Activated CD8-positive, alpha-beta T cell treated with anti-CD3 and anti-CD28 coated beads, Interleukin-2, amount 10 ng/mL, durations not matched to agents 7 days and 5 days (primary cell): ENCODE measurements at places on chromosomes 11 and 22. TPM values are rescaled to one million over a fixed set of nuclear protein-coding genes. Genes with fewer than 3 reads are reported as not detected.
A peak's percentile ranks its signal among the peaks of the same experiment; 100 is the strongest.

DNA sequence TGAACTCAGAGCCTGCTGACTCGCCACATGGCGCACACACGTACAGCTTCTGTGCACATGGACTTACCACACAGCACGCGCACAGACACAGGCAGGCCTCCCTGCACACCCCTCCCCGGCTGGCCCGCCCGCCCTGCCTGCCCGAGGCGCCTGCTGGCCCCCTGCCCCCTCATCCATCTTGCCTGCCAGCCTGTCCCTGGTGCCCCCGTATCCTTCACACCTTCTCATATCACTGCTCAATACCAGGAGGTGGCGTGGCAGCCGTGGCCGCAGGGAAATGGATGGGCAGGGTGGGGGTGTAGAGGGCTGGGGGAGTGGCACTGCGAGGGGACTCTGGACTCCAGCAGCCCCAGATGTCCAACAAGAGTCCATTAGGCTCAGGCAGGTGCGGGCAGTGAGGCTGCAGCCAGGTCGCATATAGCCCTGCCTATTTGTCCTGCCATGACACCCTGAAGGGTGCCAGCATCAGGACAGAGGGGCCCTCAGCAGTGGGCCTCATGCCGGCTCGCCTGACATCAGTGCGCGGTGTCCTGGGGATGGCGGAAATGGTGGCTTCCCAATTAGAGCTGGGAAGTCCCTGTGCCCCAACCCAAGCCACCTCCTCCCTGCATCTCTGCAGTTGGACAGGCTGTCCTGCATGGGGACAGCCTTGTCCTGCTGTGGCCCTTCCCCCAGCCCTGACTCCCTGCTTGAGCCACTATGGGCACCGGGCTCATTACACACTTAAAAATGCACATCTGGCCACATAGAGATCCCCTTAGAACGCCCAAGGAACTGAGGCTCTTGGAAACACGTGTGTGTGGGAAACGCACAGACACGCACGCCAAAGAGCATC is 2.0 kb upstream of the TBX10 start:
- DNase-seq: no peak
- H3K4me1 ChIP-seq: peaks cover 27% of the 10 kb centered on the region
- H3K4me3 ChIP-seq: no peak overlapping the region
- H3K36me3 ChIP-seq: no peaks in the 10 kb centered on the region

MMP8 gene
- not detected for total RNA-seq

- no peak overlapping the region for H3K4me3 ChIP-seq
- H3K27ac ChIP-seq: no peak overlapping the region
- no peaks in the 10 kb centered on the region for H3K4me1 ChIP-seq
- peak; percentile 30 for DNase-seq
These were observed 72.9 kb downstream of the CTTN start for GRCh38 chr11:70471254-70471653.

DNA sequence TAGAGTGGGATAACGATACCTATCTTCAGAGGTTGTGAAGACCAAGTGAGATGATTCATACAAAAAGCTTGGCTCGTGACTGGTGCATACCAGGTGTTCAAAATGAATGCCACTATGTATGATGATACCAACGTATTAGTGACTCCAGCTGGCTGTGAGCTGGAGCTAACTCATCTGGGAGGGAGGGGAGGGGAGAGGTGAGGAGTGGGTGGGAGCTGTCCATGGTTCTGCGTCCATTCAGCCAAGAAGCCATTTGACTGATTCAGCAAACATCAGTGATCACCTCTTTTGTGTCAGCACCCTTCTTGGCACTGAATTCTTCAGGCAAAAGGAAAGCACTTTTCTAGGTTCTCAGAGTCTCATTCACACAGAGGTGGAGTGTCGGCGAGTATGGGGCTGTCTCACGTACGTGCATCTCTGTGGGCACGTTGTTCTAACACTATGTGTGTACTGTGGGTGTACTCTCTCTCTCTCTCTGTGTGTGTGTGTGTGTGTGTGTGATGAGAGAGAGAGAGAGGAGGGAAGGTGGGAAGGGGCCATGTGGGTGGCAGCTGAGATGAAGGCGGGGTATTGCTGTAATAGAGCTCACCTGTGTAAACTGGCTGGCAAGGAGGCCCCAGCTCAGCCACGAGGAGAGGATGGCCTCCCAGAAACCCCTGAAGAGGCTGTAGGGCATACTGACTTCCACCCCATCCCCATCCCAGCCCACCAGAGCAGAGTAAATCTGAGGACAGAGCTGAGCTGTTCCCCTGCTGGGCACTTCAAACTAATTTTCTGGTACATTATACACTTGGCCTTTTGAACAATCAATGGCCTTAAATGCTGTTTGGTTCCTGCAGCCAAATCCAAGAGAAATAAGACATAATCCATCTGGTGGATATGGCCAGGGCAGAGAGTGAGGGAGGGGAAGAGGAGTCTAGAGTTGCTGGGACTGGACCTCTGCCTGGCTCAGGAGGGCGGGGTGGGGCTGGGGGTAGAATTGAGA is 96.1 kb upstream of the THY1 start:
- no peak overlapping the region for H3K4me3 ChIP-seq
- peaks cover 3% of the 10 kb centered on the region for H3K27me3 ChIP-seq
- no peak for DNase-seq
- no peaks in the 10 kb centered on the region for H3K36me3 ChIP-seq

- no peaks in the 10 kb centered on the region for H3K27me3 ChIP-seq
- DNase-seq: no peak
- no peak overlapping the region for H3K4me3 ChIP-seq
- no peak overlapping the region for H3K27ac ChIP-seq
These were observed 377.0 kb upstream of the LRRC4C start for GRCh38 chr11:41836431-41836830.

SLC6A5 gene
- total RNA-seq: not detected

GRCh38 chr22:28791841-28792490 is 8.4 kb downstream of the XBP1 start:
- no peak for DNase-seq
- H3K4me3 ChIP-seq: peak overlapping the region; percentile 26
- peaks cover 77% of the 10 kb centered on the region for H3K36me3 ChIP-seq
- peaks cover 64% of the 10 kb centered on the region for H3K4me1 ChIP-seq
- H3K27me3 ChIP-seq: no peaks in the 10 kb centered on the region
- peak overlapping the region; percentile 84 for H3K27ac ChIP-seq

DNA sequence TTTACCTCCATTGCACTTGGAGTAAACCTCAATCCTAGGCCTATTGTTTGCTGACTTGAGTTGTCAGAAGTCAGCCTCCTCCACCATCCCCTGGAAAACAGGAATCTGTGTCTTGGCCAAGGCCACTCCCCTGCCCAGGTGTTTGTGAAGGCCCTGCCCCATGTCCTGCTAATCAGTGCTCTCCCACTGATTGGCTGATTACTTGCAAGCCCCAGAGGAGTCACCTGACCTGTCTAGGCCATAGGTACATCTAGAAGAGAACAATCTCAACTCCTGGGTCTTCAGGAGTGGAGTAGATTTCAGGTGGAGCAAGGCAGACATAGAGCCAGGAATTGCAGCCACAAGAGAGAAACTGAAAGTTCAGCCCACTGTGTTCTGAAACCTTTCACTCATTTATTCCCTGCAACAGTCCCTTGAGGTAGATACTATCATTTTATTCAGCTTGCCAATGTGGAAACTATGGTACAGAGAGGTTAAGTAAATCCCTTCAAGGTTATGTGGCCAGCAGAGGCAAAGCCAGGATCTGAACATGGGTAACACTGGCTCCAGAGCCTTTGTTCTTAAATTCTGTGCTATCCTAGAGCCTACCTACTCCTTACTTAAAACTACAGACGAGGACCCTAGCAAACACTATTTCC is 10.4 kb downstream of the OAF start:
- H3K27ac ChIP-seq: no peak overlapping the region
- DNase-seq: no peak
- no peaks in the 10 kb centered on the region for H3K27me3 ChIP-seq
- no peak overlapping the region for H3K4me3 ChIP-seq
- H3K36me3 ChIP-seq: no peaks in the 10 kb centered on the region
- peaks cover 22% of the 10 kb centered on the region for H3K4me1 ChIP-seq

MSANTD2 gene
- 10.2 TPM for total RNA-seq

ARHGAP8 gene
- 0.39 TPM for total RNA-seq

MFNG gene
- total RNA-seq: 227 TPM

DNA sequence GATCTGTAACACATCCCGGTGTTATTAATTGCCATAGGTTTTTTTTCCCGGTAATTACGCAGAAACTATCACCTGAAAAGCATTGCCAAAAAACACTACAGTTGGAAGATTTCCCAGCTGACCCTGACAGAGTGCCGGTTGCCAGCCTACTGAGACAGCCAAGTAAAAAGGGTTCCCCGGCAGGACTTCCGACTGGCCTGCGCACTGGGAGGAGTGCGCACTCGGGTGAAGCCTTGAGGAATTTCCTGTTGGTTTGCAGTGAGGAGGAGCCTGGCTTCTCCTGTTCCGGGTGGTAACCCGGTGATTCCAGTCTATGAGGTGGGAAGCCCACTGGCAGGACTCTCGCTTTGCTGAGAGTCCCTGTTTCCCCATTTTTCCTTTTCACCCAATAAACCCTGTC is 52.1 kb downstream of the CNTF start:
- H3K4me3 ChIP-seq: no peak overlapping the region
- no peaks in the 10 kb centered on the region for H3K27me3 ChIP-seq
- H3K27ac ChIP-seq: no peak overlapping the region
- H3K4me1 ChIP-seq: no peaks in the 10 kb centered on the region
- no peaks in the 10 kb centered on the region for H3K36me3 ChIP-seq

DNA sequence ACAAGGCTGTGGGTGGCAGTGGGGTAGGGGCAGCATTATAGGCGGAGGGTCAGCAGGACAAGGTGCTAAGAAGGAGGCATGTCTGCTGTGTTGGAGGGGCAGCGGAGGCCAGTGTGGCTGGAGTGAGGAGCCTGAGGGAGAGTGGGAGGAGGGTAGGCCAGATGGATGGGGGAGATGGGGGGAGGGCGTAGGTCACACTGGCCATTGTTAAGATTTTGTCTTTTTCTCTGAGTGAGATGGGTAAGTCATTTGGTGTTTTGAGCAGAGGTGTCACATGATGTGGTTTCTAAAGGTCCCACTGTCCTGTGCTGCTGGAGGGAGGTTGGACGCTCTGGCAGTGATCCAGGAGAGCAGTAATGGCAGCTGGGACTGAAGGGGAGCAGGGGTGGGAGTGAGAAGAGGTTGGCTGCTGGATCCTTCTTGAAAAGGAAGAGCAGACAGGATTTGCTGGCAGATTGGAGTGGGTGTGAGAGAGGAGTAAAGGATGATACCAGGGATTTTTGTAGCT is 9.8 kb downstream of the PPP6R3 start:
- H3K4me1 ChIP-seq: peaks cover 81% of the 10 kb centered on the region
- no peaks in the 10 kb centered on the region for H3K27me3 ChIP-seq
- peak overlapping the region; percentile 70 for H3K27ac ChIP-seq
- DNase-seq: no peak
- peak overlapping the region; percentile 44 for H3K4me3 ChIP-seq
- peaks cover 72% of the 10 kb centered on the region for H3K36me3 ChIP-seq

PRR5 gene
- total RNA-seq: 29.4 TPM

DNA sequence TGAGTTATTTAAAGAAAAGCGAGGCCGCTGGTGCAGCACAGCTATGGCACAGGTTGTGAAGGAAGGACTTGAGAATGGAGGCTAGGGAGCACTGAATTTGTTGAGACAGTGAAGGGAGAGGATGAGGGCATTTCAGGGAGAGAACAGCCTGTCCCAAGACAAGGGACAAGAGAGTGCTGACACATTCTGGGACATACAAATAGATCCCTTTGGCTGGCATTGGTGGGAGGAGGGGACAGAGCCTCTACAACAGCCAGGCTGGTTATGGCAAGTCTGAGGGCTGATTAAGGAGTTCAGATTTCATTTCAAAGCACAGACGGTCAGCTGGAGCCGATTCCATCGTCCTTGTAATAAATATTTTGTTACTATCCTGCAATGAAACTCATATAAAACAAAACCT is 1.7 kb upstream of the SLC29A2 start:
- peak overlapping the region; percentile 1 for H3K4me3 ChIP-seq
- peaks cover 27% of the 10 kb centered on the region for H3K4me1 ChIP-seq
- no peak overlapping the region for H3K27ac ChIP-seq
- H3K36me3 ChIP-seq: peaks cover 3% of the 10 kb centered on the region
- H3K27me3 ChIP-seq: peaks cover 6% of the 10 kb centered on the region
- DNase-seq: no peak

DNA sequence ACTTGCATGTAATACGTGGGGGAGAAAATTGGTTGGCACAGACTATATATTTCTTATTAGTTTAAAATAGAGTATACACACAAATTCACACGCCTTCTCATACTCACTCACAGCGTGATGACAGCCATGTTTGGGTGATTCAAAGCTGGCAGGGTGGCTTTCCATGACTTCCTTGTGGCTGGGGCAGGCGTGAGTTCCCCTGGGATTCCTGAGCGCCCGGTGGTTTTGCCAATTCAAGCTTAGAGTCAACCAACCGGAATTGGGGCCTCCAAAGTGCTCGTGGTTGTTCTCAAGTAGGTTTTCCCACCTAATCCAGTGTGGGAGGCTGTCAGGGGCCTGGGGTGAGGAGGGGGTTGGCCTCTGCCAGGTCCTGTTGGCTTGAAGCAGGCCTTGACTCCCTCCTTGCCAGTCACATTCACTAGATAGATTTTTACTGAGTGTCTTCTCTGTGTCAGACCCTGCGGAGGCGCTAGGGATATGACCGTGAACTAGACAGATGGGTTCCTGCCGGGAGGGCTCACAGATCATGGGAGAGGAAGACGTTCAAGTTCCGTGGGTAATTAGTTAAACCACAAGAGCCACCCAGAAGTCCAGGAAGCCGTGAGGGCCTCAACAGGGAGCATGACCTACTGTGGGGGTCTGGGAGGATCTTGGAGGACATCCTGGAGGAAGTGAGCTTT is 11.5 kb downstream of the PKNOX2 start:
- no peaks in the 10 kb centered on the region for H3K4me1 ChIP-seq
- H3K36me3 ChIP-seq: no peaks in the 10 kb centered on the region
- no peak for DNase-seq
- no peak overlapping the region for H3K27ac ChIP-seq
- H3K27me3 ChIP-seq: peaks cover 31% of the 10 kb centered on the region
